Renal cortex interstitium (tissue), 15 donors: ENCODE measurements at places on chromosomes 3 and 15.

GRCh38 chr15:38128341-38128781 is 124.3 kb upstream of the SPRED1 start:
- no peak for DNase-seq

GRCh38 chr3:100912571-100912970 is 80.7 kb downstream of the ABI3BP start:
- DNase-seq, result no peak

GRCh38 chr3:195407531-195408409 is 35.0 kb downstream of the ACAP2 start:
- DNase-seq, result no peak

DNA sequence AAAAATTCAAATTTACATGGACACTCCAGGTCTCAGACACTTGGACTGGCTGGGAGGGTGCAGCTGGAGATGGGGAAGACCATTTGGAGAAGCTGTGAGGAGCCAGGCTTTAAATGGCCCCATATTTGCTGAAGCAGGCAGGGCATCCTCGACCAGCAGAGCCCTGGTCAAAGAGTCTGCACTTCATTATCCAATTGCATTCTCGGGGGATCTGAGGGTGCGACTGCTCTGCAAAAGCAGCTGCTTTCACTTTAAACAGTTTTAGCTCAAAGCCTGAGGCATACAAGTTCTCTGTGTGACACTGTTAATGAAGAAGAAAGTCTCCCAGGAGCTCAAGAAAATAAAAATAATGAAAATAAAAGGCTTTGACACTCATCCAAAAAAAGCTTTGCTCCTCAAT is 98.0 kb upstream of the SLC25A36 start:
- DNase-seq, result no peak

GRCh38 chr3:103968751-103969150 is 1398.0 kb upstream of the ALCAM start:
- DNase-seq, result no peak

GRCh38 chr3:72196377-72196929 is 411.5 kb upstream of the PROK2 start:
- no peak for DNase-seq

GRCh38 chr15:87604857-87605446 is 651.6 kb downstream of the NTRK3 start:
- DNase-seq, result no peak

DNA sequence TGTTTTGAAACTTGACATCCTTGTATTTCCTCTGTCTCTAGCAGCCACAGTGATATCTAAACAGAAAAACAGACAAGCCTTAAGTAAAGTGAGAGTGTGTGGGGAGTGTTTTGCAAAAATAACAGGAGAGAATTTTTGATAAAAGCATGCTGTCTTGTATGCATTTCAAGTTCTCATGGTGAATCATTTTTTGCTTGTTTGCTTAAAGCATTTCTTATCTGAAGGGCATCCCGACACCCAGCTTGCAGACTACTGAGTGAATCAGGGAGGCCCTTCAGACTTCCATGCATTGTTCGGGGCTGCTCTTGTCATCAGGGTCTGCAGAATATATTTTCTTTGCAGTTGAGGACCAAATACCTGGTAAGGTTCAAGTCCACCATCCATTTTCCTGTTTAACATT is 8.5 kb downstream of the CGNL1 start:
- no peak for DNase-seq

GRCh38 chr3:131277836-131278497 is 103.6 kb upstream of the NUDT16 start:
- no peak for DNase-seq

GRCh38 chr15:93664213-93664956 is 567.0 kb upstream of the MCTP2 start:
- DNase-seq, result no peak

DNA sequence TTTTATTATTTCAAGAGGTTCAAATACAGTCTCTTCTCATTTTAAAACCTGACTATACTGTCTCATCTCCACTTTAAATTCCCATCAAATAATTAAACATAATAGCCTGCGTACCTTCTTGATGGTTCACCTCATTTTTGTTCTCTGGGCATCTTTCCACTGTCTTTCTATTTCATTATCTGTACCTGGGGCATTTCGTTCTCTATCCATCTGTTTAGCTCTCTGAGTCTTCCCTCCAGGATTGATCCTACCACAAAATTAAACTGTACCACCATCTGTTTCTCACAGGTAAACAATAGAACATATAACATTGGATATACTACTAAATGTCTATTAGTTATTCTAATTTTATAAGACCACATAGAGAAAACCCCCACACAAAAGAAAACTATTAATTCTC is 1331.4 kb downstream of the NSUN3 start:
- no peak for DNase-seq

- no peak for DNase-seq
These were observed 25.0 kb downstream of the LRRC58 start for GRCh38 chr3:120324190-120324589.

DNA sequence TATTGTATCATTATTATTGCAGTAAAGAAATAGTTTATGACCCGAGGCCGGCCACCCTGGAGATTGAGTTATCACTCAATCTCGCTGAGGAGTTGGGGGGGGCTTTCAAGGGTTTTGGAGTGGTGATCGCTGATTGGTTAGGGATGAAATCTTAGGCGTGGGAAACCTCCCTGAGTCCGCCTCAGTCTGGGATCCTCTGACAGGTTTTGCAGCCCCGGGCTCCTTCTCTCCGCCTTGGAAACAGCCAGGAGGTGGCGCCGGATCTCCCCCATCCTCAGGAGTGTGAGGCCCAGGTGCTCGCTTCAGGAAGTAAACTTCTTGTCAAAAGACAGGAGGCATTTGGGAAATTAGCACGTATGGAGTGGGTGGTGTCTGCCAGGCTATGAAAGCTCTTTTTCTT is 41.1 kb upstream of the SEC61A1 start:
- peak; percentile 42 for DNase-seq

GRCh38 chr3:183435661-183436060 is 7.2 kb upstream of the MCF2L2 start:
- no peak for DNase-seq

GRCh38 chr15:63234451-63234870 is 42.9 kb upstream of the APH1B start:
- DNase-seq, result no peak

- no peak for DNase-seq
These were observed 476.5 kb upstream of the WNT5A start for GRCh38 chr3:55963601-55964000.

- no peak for DNase-seq
These were observed 79.3 kb downstream of the ATP10A start for GRCh38 chr15:25783607-25784540.

DNA sequence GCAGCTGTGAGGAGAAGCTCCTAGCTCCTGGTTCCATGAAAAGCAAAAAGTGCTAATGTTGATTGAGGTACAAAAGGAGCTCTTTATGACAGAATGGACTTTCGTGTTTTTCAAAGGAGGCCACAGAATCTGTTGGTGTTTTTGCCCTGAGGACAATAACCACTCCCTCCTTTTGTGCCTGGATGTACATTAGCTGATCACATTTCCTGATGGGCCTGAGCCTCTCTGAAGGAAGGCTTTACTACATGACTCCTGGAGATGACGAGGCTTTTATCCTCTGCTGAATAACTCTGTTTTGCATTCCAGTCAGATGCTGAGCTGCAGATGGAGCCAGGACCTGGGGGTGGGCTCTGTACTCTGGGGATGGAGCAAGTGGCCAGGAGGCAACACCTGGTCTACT is 301.9 kb downstream of the CACNA2D3 start:
- DNase-seq, result no peak

DNA sequence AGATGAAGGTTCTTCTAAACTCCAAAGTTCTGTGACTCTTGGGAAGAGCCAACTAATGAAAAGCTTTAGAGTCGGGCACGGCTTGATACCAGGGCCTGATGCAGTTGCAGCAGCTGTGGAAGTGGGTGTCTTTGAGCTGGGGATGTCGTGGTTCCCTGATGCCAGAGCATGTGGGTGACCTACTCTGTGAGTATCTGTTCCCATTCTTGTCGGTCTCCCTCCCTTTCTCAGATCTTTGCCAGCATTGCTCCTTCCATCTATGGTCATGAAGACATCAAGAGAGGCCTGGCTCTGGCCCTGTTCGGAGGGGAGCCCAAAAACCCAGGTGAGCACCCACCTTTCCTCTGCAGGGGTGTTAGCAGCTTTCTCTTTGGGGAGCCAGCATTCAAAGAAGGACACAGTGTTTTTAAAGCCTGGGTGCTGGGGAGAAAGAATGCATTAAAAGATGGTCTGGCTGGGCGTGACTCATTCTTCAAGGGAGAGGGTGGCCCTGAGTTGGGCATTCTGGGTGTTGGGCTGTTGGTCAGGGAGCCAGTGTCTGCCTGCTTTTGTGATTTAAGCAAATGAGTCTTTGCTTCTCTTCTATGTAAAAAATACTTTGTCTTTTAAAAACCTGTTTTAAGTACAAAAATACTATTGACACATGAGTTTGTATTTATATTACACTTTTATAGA is 13.2 kb upstream of the PODXL2 start:
- DNase-seq, result no peak

DNA sequence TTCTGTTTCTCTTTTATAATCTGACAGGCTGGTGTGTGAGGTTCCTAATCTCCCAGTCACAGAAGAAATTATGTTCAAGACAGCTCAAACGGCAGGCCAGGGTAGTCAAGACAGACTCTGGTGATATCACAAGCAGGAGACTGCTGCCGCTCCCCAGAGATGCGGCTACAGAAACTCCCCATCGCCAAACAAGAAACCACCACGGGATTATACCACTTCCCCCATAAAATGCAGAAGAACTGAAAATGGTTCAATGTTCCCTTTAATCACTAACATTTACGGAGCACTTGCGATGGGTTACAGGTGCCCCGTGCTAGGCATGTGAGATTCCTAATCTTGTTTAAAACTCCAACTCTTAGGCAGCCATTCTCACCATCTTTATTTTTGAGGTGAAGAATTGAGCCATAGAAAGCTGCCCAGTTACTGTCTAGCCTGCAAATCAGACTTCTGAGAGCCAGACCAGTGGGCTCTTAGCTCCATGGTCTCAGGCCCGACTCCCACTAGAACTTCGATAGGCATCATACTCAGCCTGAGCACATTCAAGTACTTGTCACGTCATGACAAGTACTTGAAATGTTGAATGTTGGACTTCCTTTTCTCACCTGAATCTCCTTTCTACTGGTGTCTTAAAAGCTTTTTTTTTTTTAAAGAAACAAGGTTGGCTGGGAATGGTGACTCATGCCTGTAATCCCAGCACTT is 58.4 kb downstream of the TBC1D2B start:
- DNase-seq, result no peak

DNA sequence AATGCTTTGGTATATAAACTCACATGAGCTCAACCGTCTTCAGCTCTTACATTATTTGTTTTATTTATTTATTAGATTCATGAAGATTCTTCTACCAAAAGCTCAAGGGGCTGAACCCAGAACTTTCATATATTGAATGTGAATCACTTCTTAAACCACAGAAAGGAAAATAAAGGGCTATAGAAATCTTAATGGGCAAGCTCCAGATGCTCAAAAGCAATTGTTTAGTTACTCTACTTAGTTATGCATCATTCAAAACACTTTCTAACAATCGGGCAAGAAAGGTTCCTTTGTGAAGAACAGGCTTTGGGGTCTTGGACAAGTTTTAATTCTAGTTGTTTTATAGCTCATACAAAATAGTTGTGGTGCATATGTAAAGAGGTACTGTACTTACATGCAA is 380.2 kb downstream of the TIGIT start:
- no peak for DNase-seq

- DNase-seq, result no peak
These were observed 911.2 kb downstream of the MCTP2 start for GRCh38 chr15:95142531-95142930.

DNA sequence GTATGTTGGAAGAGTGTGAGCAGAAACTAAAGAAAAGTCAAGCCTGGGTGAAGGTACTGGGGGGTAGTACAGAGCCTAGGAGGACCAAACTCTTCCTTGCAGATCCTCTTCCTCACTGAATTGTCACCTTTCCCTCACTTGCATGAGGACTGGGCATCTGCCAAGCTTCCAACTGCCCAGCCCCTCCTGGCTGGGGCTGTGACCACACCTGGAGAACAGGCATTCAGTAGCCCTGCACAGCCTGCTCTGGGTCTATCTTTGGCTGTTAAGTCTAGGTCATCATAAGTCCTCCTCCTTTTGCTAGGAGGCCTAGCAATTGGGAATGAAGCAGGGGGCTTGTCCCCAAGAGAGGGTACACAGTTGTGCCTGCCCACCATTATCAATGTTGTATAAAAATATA is 55.2 kb downstream of the CAPN7 start:
- DNase-seq, result no peak

- DNase-seq, result no peak
These were observed 35.9 kb upstream of the NSMCE3 start for GRCh38 chr15:29305556-29305955.

- no peak for DNase-seq
These were observed 135.2 kb downstream of the BBX start for GRCh38 chr3:107657971-107658370.

GRCh38 chr15:98873441-98874218 is 134.0 kb downstream of the PGPEP1L start:
- no peak for DNase-seq

DNA sequence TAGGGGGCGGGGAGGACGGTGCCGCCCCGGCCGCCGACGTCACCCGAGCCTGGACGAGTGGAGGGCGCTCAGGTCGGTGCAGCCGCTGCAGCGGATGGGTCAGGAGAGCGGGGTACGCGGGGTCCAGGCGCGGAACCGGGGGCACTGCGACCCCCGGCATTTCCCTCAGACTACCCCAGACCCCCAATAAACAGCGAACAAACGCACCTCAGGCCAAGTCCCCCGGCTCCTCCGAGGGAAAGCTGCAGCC is 78.9 kb downstream of the IQSEC1 start:
- no peak for DNase-seq

GRCh38 chr3:53044711-53045517 is 959 bp downstream of the SFMBT1 start:
- peak; percentile 50 for DNase-seq

DNA sequence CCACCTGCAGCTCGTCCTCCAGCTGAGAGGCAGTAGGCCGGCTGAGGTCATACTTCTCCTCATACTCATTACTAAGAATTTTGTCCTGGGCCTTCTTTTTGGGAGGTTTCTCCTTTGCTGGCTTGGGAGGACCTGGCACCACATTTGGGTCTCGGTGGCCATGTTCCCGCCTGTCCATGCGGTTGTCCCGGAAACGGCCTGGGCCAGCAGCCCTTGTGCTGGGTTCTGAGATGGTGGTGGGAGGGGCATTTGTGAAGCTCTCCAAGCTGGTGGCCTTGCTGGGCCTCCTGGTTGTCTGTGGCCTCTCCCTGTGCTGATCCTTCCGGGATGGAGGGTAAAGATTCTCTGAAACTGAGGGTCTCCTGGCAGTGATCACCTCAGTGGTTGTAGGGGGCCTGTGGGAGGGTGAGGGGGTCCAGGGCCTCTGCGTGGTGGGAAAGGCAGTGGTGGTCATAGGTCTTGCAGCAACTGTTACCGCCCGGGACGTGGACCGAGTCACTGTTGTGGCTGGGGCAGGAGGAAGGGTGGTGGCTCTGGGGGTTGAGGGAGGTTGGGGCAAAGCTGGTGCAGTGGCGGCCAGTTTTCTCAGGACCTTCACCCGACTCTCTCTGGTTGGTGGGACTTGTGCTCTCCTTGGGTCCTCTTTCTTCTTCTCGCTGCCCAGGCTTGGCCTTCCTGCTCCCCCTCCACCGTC is 2.5 kb downstream of the CCDC80 start:
- DNase-seq, result no peak
